Suppressor macrophage (primary cell): ENCODE measurements at places on chromosomes 6 and 20.

- DNase-seq = no peak
These were observed 7.2 kb upstream of the CCNC start for GRCh38 chr6:99575544-99576227.

DNA sequence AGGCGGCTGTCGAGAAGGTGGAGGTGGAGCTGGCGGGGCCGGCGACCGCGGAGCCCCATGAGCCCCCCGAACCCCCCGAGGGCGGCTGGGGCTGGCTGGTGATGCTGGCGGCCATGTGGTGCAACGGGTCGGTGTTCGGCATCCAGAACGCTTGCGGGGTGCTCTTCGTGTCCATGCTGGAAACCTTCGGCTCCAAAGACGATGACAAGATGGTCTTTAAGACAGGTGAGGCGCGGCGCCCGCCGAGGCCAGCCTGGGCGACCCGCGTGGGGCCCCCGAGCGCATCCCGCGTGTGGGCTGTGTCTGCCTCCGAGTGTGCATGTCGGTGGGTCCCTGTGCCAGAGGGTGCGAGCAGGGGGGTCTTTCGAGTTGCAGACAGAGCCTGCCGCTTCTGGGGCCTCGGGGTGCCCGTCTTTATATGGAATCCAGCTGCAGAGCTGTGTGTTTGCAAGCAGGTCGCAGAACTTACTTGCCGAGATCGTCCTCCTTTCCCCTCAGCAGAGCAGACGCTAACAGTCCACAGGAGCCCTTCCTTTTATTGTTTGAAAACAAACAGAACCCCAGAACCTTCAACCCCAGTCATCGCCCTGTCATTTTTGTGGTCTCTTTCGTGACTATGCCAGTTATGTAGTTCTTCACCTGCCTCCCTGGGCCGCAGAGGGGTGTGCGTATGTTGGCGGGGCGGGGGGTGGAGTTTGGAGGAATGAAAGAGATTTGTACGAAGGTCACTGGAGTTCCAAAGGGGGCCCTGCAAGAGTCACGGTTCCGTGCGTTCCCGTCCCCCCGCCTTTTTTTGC lies 766 bp downstream of the SLC16A10 start:
- peak; percentile 19 for DNase-seq

GRCh38 chr20:31580706-31581105 lies 24.4 kb upstream of the ID1 start:
- DNase-seq = no peak

DNA sequence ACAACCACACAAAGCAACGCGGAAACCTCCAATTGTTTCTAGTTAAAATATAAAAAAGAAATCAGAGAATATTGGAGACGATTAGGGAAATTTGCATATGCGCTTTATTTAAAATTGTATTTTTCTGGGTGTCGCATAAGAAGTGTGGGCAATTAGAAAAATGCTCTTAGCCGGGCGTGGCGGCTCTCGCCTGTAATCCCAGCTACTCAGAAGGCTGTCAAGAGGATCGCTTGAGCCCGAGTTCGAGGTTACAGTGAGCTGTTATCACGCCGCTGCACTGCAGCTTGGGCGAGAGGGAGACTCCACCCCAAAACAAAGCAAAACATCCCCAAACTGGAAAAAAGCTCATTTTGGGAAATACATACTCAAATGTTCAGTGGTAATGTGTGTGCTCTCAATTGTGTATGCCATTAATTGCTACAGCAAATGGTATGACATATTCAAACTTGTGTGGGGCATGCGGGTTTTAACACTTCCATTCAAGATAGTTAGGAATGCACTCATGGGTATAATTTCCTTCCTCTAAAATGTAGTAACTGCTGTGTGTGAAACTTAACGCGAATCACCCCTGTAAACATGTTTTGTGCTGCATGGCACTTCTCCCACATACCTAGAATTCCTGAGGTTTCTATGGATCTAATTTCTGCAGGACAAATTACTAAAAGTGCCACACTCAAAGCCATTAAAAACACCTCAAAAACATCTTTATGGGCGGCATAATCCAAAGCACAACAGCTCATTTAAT lies 54.7 kb upstream of the HFE start:
- DNase-seq = peak; percentile 35

DNA sequence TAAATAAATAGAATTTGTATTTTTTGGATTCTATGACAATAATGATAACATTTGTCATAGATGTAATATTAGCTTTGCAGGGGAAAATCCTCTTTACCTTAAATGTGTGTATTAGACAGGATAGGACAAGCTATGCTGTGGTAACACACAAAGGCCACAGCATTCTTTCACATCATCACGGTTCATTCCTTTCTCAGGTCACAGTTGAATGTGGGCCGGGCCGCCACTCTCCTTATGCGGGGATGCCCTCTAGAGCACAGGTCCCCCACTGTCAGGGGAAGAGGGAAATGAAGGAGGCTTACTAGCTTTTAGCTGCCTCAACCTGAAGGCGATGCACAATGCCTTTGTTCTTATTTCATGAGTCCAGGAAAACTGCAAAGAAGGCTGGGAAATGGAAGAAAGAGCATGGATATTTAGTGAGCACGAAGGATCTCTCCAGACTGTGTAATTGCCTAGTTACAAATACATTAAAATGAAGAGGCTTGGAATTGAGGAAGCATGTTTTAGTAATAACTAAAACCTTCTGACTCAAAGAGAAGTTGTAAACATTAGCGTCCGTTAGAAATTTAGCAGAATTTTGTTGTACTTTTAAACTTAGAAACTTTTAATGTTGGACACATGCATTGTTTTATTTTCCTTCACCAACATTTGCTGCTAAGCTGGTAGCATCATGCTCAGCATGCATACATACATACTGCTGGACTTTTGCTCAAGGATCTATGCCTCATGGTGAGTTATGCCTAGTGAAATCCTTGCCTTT lies 248.9 kb upstream of the FOXQ1 start:
- no peak for DNase-seq

- peak; percentile 67 for DNase-seq
These were observed 1.5 kb downstream of the PABPC1L start for GRCh38 chr20:44911264-44911921.

DNA sequence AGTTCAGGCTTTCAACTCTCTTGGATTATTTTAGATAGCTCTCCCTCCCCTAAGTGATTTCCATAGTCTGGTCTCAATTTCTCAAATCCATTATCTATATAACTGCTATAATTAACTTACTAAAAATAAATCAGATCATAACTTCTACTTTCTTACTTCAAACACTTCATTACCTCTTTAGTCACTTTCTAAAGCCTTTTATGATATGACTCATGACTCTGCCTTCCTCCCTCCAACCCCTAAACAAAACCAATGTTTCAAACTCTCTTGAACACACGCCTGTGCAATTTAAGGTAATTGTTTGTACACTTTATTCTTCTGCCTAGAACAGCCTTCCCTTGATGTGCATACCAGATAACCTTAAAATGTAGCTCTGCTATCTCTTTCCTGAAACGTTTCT lies 100.5 kb downstream of the LMBRD1 start:
- DNase-seq = no peak

DNA sequence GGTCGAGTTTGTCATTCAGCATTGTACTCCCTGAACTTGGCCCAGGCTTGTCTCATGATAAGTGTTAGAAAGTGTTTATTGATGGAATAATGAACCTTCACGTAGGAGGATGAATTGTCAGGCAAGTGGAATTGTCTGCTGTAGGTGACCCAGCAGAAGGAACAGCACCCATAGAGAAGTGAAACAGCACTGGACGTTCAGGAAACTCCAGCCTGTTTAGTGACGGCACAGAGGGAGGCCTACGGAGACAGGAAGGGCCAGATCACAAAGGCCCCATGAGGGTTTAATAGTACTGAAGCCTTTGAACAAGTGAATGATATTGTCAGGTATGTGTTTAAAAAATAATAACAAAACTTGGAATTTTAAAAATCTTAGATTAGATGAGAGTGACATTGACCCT lies 2.9 kb downstream of the STX11 start:
- DNase-seq = peak; percentile 85

- no peak for DNase-seq
These were observed 19.5 kb downstream of the CPXM1 start for GRCh38 chr20:2780948-2781347.

- DNase-seq = no peak
These were observed 25.5 kb downstream of the C6orf15 start for GRCh38 chr6:31086788-31087440.

GRCh38 chr6:5214570-5215052 lies 46.1 kb downstream of the LYRM4 start:
- peak; percentile 68 for DNase-seq

DNA sequence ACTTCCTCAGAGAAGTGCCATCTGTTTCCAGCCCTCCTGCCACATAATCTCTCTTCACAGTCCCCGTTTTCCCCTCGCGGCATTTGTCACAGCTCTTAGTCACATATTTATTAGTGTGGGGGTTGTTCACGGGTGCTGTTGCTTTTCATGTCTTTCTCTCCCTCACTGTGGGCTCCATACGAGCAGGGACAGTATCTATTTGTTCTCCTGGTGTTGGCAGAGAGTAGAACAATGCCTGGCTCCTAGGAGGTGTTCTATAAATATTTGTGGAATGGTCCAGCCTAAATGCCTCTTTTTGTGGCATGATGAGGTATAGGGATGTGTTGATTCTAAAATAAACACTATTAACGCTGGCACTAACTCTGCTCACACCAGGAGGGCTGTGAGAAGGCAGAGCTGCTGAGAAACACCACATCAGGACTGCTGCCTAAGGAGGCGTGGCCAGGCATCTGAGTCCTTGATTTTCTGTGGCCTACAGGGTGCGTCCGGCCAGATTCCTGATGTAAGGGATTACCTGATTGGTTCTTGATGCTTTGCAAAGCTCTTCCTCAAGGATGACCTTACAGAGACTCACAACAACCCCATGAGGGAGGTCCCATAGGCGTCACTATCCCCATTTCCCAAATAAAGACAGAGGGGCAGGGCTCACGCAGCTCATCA lies 219.8 kb upstream of the ARID1B start:
- DNase-seq = peak; percentile 22

DNA sequence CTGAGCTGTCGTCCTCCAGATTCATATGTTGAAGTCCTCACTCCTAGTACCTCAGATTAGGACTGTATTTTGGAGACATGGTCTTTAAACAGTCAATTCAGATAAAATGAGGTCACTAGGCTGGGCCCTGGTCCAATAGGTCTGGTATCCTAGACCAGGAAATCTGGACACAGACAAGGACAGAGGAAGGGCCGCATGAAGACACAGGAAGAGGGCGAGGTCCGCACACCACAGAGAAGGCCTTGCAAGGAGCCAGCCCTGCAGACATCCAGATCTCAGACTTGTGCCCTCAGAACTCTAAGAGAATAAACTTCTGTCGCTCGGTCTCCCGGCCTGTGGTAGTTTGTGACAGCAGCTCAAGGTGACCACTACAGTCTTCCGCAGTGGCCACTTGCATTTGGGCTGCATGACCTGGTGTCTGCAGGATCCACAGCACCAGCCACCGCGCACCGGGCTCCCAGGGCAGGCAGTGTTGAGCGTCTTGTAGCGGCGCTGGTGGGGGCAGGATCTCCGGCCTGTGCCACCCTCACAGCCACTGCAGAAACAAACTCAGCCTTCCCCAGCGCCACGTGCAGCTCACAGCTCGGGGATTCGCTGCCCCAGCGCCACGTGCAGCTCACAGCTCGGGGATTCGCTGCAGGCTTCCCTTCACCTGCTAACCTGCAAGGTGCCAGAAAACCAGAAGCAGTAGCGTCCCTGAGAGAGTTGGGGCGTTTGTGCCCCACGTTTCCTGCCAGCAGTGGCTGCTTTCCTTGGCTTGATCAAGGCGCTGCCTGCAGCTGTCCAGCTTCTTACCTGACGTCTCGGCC lies 6.0 kb upstream of the RBM38 start:
- no peak for DNase-seq

DNA sequence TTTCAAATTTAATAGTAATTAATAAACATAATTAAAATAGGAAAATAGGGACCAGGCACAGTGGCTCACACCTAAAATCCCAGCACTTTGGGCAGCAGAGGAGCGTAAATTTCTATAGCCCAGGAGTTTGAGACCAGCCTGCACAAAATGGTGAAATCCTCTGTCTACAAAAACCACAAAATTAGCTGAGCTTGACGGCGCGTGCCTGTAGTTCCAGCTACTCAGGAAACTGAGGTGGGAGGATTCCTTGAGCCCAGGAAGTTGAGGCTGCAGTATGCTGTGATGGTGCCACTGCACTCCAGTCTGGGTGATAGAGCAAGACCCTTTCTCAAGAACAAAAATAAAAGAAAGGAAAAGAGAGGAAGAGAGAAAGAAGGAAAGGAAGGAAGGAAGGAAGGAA lies 1387.0 kb upstream of the ADGRB3 start:
- DNase-seq = no peak

DNA sequence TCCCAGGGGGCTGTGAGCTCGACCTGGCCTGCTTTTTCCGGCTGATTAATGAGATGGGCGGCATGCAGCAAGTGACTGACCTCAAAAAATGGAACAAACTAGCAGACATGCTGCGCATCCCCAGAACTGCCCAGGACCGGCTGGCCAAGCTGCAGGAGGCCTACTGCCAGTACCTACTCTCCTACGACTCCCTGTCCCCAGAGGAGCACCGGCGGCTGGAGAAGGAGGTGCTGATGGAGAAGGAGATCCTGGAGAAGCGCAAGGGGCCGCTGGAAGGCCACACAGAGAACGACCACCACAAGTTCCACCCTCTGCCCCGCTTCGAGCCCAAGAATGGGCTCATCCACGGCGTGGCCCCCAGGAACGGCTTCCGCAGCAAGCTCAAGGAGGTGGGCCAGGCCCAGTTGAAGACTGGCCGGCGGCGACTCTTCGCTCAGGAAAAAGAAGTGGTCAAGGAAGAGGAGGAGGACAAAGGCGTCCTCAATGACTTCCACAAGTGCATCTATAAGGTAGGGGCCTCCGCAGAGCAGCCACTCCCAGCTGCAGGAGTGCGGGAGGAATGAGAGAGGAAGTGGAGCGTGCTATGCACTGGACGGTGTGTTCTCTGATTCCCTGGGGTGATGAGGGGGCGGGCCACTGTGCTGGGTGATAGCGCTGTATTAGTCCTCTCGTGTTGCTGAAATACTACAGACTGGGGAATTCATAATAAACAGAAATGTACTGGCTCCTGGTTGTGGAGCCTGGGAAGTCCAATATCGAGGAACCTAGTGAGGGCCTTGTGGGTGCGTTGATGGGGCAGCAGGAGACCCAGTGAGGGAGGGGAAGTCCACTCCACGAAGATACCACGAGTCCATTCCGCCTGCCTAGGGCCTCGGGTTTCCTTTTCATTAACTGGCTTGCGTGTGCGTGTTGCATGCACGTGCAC lies 161.7 kb downstream of the DTNBP1 start:
- DNase-seq = no peak

DNA sequence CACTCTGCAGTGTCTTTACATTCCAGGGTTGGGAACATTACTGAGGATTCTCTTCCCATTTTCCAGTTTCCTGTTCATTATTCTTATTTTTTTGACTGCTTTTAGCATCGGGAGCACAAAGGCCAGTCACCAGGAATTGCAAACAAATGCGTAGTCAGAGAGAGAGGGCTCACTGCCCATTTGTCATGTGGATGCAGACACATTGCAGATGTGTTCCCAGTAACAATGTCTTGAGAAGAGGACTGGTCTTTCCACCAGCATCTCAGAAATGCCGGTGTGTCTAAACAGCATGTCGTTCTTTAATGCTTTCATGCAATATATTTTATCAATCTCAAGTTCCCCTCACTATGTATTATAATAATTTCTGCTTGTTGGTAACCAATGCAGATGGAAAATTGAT lies 952 bp upstream of the TAAR6 start:
- no peak for DNase-seq
